ENCODE measurements at places on chromosomes 2 and 18. TPM values are rescaled to one million over a fixed set of nuclear protein-coding genes. Genes with fewer than 3 reads are reported as not detected.

Gene SRD5A2
- not detected for total RNA-seq

Gene ATP6V1B1
- 0.38 TPM for total RNA-seq

Gene TMEM198
- total RNA-seq = 0.96 TPM

Gene UGT1A4
- not detected for total RNA-seq

Gene KCNE4
- 151 TPM for total RNA-seq

Gene FOXI3
- total RNA-seq = not detected

Gene FTCDNL1
- 2.1 TPM for total RNA-seq

Gene MAP2
- total RNA-seq = 5.2 TPM

Gene EFR3B
- total RNA-seq = 1.7 TPM

Gene NTSR2
- not detected for total RNA-seq

Gene DPP10
- total RNA-seq = not detected

Gene MPP4
- total RNA-seq = 9.8 TPM

Gene ALK
- total RNA-seq = not detected

Gene FAM124B
- 0.38 TPM for total RNA-seq

Gene TMEM169
- total RNA-seq = 0.28 TPM
